ENCODE measurements at places on chromosomes 13 and 19.

DNA sequence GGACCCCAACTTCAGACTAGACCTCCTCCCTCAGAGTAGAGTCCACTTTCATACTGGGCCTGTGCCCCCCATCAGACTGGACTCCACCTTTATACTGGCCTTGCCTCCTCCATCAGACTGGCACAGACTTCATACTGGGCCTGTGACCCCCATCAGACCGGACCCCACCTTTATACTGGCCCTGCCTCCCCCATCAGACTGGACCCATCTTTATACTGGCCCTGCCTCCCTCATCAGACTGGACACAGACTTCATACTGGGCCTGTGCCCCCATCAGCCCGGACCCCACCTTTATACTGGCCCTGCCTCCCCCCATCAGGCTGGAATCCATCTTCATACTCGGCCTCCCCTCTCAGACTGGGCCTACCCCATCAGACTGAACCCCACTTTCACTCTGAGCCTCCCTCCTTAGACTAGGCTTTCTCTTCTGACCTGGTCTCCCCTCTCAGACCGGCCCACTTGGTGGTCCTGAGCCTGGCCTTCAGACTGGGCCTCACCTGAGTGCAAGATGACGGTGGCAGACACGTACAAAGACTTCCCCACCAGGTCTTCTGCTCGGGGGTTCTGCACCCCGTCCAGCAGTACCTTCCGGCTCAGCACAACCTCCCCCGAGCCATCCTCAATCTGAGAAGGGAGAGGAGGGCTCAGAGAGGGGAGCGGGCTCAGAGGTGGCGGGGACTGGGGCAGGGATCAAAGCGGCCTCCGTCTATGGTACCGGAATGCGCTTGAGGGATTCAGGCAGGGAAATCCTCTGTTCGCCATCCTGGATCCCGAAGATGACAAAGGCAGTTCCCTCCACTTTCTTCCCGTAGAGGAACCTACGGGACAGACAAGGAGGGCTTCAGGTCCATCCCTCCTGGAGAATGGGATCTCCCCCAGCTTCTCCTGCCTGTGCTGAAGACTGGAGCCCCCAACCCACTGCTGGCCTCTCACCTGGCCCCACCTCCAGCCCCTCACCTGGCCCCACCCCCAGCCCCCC lies 7.5 kb downstream of the C3 start:
- ATAC-seq, result no peak

GRCh38 chr19:10238172-10238783 lies 7.1 kb upstream of the S1PR2 start:
- peak; percentile 31 for ATAC-seq

GRCh38 chr19:50465986-50466705 lies 10.2 kb upstream of the EMC10 start:
- no peak for ATAC-seq

- ATAC-seq, result no peak
These were observed 1.2 kb downstream of the TPGS1 start for GRCh38 chr19:508204-509150.

GRCh38 chr13:98171900-98172589 lies 5.0 kb downstream of the RNF113B start:
- ATAC-seq, result no peak

GRCh38 chr13:102207680-102208342 lies 194.0 kb downstream of the FGF14 start:
- ATAC-seq, result no peak

- no peak for ATAC-seq
These were observed 80.4 kb upstream of the ZNF420 start for GRCh38 chr19:36997843-36998235.

- no peak for ATAC-seq
These were observed 21.6 kb upstream of the POU2F2 start for GRCh38 chr19:42153672-42154433.

- ATAC-seq, result no peak
These were observed 3.3 kb upstream of the TM6SF2 start for GRCh38 chr19:19276386-19276785.

- ATAC-seq, result no peak
These were observed 166.1 kb downstream of the DCT start for GRCh38 chr13:94313321-94313910.

GRCh38 chr19:47186446-47187334 lies 44.3 kb downstream of the BBC3 start:
- ATAC-seq, result peak; percentile 72

GRCh38 chr13:39054112-39054511 lies 15.9 kb downstream of the NHLRC3 start:
- ATAC-seq, result no peak

DNA sequence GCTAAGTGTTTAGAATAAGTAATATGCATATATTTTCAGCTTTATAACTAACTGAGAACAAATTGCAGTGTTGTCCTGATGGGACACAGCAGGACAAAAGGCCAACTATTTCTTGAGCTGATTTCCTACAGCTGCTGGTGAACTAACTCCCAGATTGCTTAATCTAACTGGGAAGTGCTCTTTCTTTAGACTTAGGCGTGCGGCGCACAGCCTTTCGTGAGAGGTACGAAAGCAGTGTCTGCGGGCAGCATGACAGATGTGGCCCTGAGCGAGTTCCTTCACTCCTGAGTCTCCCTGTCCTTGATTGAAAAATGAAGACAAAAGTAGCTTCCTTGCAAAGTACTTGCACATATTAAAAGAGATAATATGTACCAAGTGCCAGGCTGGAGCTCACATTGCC lies 47.3 kb upstream of the NPAS1 start:
- ATAC-seq, result no peak

GRCh38 chr19:47330466-47330869 lies 1.5 kb upstream of the C5AR2 start:
- ATAC-seq, result no peak

DNA sequence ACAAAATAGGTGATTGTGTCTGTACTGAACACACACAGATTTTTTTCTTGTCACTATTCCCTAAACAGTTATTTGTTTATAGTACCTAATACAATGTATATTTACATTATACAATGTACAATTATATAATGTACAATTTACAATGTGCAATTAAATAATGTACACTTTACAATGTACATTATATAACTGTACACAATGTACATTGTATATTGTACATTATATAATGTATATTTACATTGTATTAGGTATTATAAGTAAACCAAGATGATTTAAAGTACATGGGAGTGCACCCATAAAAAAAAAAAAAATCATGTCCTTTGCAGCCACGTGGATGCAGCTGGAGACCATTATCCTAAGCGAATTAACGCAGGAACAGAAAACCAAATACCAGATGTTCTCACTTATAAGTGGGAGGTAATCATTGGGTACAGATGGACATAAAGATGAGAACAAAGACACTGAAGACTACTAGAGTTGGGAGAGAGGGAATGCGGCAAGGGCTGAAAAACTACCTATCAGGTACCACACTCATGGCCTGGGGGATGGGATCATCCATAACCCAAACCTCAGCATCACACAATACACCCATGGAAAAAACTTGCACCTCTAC lies 68.1 kb downstream of the ABCC4 start:
- no peak for ATAC-seq

DNA sequence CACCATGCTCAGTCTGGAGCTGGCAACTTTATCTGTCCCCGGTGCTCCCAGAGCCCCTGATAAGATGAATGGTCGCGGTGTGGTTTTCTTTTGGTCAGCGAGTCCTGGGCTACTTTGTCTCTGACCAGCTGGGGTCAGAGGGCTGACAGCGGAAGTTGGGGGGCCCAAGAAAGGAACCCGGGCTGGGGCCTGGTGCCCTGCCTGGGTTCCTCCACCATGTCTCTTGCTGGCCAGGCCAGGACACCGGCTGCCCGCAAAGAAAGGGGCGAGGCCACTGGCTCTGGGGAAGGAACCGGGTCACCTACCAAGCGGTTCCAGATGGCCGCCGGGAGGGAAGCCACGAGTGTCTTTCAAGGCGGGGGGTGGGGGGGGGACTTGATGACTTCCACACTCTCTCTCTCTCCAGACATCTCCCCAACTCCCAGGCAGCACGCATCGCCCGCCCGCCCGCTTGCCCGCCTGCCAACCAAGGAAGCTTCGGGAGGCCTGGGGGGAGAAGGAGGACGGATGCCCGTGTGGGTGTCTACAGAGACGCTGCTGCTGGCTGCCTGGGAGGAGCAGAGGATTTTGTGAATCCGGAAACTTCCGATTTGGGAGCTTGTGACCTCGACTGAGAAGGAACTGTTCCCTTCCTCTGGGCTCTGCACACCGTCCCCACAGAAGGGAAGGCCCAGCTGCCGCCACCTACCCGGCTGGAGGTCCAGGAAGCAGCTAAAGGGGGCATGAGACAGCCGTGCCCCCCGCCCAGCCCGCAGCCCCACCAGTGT lies 1.1 kb downstream of the PIP5K1C start:
- ATAC-seq, result peak; percentile 14

- no peak for ATAC-seq
These were observed 3.7 kb upstream of the NOP53 start for GRCh38 chr19:47741544-47742140.

DNA sequence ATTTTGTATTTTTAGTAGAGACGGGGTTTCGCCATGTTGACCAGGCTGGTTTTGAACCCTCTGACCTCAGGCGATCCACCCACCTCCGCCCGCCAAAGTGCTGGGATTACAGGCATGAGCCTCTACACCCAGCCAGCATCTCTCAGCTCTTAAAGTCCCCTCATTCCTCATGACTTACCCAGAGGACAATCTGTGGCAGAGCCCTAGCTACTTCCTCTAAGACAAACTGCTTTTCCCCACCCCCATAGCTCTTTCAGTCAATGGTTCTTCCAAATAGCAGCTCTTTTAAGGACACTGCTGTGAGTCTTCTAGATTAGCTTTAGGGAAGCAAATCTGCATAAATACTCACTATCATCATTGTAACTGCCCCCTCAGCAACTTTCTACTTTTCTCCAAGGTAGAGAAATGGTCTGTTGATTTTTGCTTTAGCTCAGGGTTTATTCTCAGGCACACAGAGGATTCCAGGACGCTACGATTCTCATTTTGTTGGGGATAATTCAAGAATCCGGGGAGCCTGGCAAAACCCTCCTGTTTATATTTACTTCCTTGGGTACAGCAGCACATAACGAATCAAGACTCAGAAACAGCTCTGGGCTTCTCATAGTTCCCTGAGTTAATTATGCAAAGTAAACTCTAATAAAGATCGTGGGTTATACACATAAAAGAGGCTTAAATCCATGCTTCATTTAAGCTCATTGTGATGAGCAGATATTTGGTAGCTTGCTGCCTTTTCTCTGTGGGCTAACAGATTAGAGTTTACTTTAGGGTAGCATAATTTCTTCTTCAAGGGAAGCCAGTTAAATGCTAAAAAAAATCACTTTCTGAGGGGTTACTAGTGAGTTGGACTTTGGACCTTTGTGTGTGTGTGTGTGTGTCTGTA lies 357.4 kb downstream of the TDRD3 start:
- ATAC-seq, result no peak

GRCh38 chr19:17997969-17998826 lies 9.8 kb upstream of the ARRDC2 start:
- ATAC-seq, result no peak
